ENCODE measurements at places on chromosomes 1 and 21.

DNA sequence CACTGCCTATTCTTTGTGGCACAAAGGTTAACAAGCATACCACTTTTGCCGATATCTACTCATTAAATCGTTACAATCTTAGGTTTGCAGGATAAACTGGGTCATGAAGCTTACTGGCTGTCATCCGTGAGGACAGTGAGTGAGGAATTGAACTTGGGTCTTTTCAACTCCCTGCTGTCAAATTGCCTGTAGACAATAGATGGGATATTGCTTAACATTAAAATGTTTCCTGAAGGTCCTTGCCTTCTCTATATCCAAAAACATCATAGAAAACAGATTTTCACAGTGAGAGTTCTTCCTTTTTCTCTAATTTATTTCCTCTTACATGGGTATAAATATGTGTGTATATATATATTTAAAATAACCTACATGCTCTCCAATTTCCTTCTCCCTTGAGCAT, 257.8 kb downstream of the LMO4 start:
- no peak for DNase-seq

- no peak for DNase-seq
Measured at GRCh38 chr1:175725684-175726083, 17.7 kb downstream of the TNR start.

- no peak for DNase-seq
Measured at GRCh38 chr1:87497380-87498203, 168.9 kb downstream of the LMO4 start.

DNA sequence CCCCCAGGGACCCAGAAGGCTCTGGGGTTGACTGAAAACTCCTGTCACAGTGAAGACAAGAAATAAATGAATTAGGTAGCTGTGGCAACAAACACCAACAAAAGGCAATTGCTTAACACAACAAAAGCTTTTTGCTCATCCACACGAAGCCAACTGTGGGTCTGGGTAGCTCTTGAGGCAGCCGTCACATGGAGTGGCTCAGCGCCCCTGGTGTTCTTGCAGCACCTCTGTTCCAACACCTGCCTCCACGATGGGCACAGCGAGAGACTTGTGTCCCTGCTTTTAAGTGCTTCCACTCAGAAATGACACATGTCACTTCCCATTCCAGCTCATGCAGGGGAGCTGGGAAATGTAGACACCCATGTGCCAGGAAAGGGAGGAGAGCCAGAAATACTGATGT, 364.5 kb upstream of the DUSP10 start:
- no peak for DNase-seq

- peak; percentile 63 for DNase-seq
Measured at GRCh38 chr1:110495926-110496600, 22.9 kb downstream of the KCNA10 start.

All from fibroblast of the conjunctiva (primary cell).